Vein endothelial cell (primary cell): ENCODE measurements at places on chromosomes 12 and 14. TPM values are rescaled to one million over a fixed set of nuclear protein-coding genes. Genes with fewer than 3 reads are reported as not detected.

PLCZ1 gene
- total RNA-seq = 0.38 TPM in 1 of 2 replicates, not detected in the other

RD3L gene
- not detected in 2 replicates for total RNA-seq

GLS2 gene
- total RNA-seq = not detected in 2 replicates

TMEM63C gene
- not detected in 2 replicates for total RNA-seq

JPH4 gene
- total RNA-seq = not detected in 2 replicates

SPIC gene
- total RNA-seq = not detected in 2 replicates

LGR5 gene
- not detected in 2 replicates for total RNA-seq

SSTR1 gene
- 0.29 and 0.33 TPM in 2 replicates for total RNA-seq

E2F7 gene
- 19.3 and 35.9 TPM in 2 replicates for total RNA-seq
